Hematopoietic multipotent progenitor cell treated with erythropoietin and hydrocortisone succinate and interleukin-3 and kit ligand, for 15 days (in vitro differentiated cells): ENCODE measurements at places on chromosomes 6 and 20.

DNA sequence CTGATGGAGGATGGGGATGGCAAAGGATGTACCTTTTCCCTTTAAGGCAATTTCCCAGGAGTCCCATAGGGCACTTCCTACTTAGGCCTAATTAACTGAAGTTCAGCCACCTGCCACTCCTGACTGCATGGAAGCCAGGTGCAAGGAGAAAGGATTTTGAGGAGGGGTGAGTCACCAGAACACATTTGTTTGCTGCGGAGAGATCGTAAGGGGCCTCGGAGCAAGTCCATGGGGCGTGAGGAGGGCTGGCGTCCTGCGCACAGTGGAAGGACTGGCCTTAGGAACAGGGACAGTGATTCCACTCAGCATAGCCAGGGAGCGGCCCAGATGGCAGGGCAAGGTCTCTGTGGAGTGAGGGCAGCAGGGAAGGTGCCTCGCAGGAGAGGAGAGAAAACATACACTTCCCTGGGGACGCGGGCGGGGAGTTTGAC, 11.8 kb upstream of the MAP1LC3A start:
- no peak for DNase-seq

GRCh38 chr6:67680297-67680932, 954.7 kb upstream of the ADGRB3 start:
- DNase-seq = no peak

- no peak for DNase-seq
These were observed 28.8 kb downstream of the DCDC2 start for GRCh38 chr6:24329022-24329421.

DNA sequence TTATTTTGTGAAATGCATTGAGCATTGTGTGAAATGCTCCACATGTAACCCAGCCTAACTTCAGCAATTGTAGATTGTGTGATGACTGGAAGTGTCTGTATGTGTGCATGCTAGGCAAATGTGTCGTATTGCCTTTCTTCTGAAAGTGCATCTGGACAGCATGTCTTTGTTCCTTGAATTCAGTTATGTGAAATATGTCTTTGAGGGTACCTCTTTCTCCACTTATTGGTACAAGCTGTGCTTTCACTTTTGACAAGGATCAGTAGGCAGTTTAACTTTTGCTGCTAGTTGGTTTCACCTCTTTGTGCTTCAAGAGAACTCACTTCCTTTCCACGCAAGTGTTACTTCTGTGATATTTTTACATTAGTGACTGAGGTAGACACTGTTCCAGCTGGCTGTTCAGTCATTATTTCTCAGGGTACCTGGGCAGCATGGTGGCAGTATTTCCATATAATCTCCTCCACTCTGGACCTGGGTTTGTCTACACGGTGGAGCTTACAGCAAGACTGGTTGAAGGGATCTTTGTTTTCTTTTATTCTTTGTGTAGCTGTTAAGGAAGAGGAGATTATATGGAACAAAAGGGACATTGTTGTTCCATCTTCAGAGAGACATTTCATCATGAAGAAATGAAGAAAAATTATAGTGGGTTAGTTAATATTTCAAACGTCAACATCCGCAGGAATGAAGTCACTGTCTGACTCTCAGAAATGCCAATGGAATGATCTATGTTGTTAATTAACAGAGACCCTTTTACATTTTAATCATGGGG, 175.4 kb downstream of the UTRN start:
- DNase-seq = no peak

DNA sequence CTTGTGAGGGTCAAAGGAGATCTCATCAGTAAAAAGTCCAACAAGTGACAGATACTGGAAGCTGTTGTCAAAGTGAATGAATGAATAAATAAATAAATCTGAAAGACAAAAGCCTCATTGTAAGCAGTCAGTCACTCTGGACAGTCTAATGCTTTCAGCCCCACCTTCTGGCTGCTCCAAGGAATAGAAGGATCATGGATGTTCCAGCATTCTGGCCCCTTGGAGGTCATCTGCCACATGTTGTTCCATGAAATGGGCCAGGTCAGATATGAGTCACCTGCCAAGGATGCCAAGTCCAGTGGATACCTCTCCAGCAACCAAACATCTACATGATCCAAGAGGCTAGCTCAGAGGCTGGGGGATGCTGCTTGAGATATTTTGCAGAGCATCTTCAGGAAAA, 185.6 kb downstream of the BMP7 start:
- no peak for DNase-seq

GRCh38 chr6:102619585-102619984, 1226.1 kb downstream of the GRIK2 start:
- DNase-seq = no peak
